BJ (cell line): ENCODE measurements at places on chromosomes 16 and 17.

GRCh38 chr17:37066322-37067255 lies 117.8 kb downstream of the AATF start:
- no peak for DNase-seq

- DNase-seq, result no peak
Measured at GRCh38 chr16:83963277-83964119, 4.5 kb upstream of the NECAB2 start.

- no peak for DNase-seq
Measured at GRCh38 chr17:3834811-3835210, 11.2 kb downstream of the NCBP3 start.

GRCh38 chr16:87464691-87465300 lies 28.0 kb downstream of the ZCCHC14 start:
- peak; percentile 75 for DNase-seq

- DNase-seq, result no peak
Measured at GRCh38 chr17:74738051-74738996, 1.3 kb downstream of the RAB37 start.

- DNase-seq, result no peak
Measured at GRCh38 chr17:4626734-4627256, 14.7 kb downstream of the ALOX15 start.

DNA sequence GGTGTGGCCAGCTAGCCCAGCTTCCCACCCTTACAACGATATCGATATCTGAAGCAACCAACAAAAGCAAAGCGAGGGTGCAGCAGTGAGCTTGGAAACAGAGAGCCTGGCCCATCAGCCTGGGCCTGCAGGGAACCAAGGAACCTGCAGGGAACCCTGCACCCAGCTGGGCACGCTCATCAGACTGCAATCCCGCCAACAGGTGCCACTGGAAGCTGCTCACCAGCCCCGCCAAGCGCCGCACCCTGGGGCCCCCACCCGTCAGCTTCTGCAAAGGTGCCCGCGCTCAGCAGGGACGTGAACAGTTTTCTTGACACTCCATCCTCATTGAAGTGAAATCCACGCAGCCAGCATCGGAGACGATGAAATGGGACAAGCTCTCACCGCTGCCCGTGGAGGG lies 250.7 kb downstream of the RBFOX3 start:
- no peak for DNase-seq

DNA sequence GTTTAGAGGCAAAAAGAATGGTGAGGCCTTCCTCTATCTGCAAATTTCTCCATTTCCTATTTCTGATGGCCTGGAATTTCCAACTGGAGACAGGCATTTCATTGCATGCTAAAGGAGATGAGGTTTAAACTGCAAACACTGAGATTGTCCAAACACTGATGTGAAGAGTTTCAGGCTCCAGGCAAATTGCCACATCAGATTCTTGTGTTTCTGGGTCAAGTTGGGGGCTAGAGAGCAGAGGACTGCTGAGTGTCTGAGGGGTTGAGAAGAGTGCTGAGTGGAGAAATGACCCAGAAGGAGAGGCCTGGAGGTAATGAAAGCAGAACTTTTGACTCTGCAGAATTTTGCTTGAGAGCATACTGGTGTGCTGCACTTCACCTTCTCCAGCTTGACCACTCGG lies 216.7 kb upstream of the MPHOSPH6 start:
- DNase-seq, result no peak

DNA sequence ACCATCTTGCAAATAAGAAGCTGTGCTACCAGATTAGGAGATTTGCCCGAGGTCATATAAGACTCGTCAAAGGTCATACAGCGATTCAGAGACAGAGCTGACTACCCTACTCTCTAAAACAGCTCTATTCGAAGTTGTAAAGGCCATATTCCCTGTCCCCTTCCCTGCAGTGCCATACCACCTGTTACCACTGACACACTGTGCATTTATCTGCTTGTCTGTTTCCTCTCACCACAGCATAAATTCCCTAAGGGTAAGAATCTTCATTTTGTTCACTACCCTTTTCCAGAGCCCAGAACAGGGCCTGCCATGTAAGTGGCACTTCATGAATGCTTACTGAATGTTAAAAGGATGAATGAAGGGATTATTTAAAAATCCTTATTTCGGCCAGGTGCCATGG lies 3.4 kb upstream of the KSR1 start:
- DNase-seq, result no peak

GRCh38 chr17:789160-789840 lies 7.1 kb downstream of the MRM3 start:
- no peak for DNase-seq

- DNase-seq, result peak; percentile 28
Measured at GRCh38 chr16:12917653-12918052, 16.3 kb downstream of the SHISA9 start.

DNA sequence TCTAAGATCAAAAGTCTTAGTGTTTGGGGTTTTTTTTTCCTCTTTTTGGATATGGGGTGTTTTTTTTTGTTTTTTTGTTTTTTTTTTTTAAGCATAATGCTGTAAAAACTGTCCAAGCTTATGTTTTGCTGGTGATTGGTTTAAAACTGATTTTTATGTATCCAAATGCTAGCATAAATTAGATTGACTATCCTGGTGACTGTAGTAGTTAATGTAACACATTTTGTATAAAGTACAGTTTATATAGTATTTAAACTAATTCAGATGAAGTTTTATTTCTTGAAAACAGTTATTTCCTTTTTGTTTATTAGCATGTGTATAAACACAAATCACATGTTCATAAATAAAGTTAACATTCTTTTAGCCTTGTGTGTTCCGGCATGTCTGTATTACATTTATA lies 10.9 kb downstream of the RBBP6 start:
- DNase-seq, result no peak

DNA sequence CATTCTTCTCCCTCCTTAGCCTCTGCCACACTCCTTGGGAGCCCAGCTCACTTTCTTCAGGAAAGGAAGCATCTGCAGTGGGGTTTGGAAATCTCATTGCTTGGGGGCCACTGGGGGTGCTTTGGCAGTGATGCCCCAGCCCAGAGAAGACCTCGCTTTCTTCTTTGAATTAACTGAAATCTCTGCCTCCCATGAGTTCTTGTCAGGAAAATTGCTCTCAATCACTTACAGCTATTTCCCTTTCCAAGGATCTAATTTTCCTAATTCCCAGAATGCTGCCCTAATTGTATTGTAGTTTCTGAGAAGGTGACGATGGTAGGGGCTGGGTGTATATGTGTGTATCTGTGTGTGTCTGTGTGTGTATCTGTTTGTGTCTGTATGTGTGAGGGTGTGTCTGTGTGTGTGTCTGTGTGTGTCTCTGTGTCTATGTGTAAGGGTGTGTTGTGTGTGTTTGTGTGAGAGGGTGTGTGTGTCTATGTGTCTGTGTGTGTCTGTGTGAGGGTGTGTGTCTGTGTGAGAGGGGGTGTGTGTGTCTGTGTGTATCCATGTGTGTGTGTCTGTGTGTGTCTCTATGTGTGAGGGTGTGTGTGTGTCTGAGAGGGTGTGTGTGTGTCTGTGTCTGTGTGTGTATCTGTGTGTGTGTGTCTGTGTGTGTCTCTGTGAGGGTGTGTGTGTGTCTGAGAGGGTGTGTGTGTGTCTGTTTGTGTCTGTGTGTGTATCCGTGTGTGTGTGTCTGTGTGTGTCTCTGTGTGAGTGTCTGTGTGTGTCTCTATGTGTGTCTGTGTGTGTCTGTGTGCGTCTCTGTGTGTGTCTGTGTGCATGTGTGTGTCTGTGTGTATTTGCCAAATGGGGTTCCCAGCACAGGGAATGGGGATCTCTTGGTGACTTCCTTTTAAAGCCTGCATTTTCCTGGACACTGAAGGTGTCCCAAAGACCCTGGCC lies 83.5 kb upstream of the DNAJA2 start:
- no peak for DNase-seq
